IMR-90 (cell line): ENCODE measurements at places on chromosomes 13 and 19. TPM values are rescaled to one million over a fixed set of nuclear protein-coding genes. Genes with fewer than 3 reads are reported as not detected.

DBP gene
- 2.5 and 3.6 TPM in 2 replicates for total RNA-seq

EXOC3L2 gene
- total RNA-seq: not detected in 2 replicates

DENND1C gene
- not detected in 2 replicates for total RNA-seq

BEST2 gene
- not detected in 2 replicates for total RNA-seq

IGLON5 gene
- total RNA-seq: not detected in 2 replicates

LILRB3 gene
- not detected in 2 replicates for total RNA-seq

WDR88 gene
- not detected in 2 replicates for total RNA-seq

FFAR1 gene
- total RNA-seq: not detected in 2 replicates

PSMC4 gene
- 213 and 216 TPM in 2 replicates for total RNA-seq

GRIN3B gene
- under 0.01 and 0.28 TPM in 2 replicates for total RNA-seq

MIDN gene
- total RNA-seq: 2.2 and 2.5 TPM in 2 replicates

CCDC8 gene
- 10.2 and 10.3 TPM in 2 replicates for total RNA-seq

C1QTNF9 gene
- under 0.01 and 0.18 TPM in 2 replicates for total RNA-seq
